ENCODE measurements at places on chromosomes 16 and 17. TPM values are rescaled to one million over a fixed set of nuclear protein-coding genes. Genes with fewer than 3 reads are reported as not detected.

GRCh38 chr16:68851601-68852000, 8.3 kb downstream of the TANGO6 start:
- no peak for DNase-seq

GRCh38 chr17:49209061-49209571, 1.3 kb downstream of the GNGT2 start:
- DNase-seq: no peak

GRCh38 chr16:12639044-12639443, 164.6 kb downstream of the CPPED1 start:
- no peak for DNase-seq

DNA sequence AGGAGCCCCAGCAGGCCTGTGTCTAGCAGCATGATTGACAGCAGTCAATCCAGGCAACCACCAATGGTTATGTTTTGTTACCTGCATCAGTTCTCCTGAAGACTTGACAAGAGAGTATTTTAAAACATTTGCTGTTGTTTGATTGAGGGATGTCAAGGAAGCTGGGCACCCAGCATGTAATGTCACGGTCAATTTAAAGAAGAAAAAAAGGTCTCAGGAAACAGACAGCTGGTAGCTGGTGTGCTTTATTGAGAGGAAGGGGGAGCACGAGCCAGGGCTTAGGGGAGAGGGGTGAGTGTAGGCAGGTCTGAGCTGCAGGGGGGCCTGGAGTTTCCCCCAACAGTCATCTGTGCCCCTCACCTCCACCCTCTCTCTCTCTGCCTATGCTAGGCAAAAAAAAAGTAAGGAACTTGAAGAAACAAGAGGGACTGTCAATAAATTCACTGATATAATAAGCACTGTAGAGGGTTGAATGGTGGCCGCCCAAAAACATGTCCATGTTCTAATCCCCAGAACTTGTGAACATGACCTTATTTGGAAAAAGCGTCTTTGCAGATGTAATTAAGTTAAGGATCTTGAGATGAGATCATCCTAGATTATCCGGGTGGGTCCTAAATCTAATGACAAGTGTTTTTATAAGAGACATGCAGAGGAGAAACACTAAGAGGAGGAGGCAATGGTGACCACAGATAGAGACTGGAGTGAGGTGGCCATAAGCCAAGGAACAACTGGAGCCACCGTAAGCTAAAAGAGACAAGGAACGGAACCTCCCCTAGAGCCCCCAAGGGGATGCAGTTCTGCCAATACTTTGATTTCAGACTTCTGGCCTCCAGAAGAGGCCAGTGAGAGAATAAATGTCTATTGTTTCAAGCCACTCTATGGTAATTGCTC, 14.5 kb downstream of the TSPOAP1 start:
- DNase-seq: peak; percentile 23

DNA sequence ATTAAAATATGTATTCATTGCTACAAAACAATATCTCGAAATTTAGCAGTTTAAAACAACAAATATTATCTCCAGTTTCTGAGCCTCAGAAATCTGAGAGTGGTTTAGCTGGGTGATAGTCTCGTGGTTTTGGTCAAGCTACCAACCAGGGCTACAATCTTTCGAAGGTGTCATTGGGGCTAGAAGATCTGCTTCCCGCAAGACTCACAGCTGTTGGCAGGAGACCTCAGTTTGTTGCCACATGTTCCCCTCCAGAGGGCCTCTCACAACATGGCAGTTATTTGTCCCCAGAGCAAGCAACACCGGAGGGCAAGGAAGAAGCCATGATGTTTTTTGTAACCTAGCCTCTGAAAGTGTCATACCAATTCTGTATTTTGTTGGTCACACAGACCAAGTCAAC, 12.0 kb upstream of the BCAS3 start:
- no peak for DNase-seq

GRCh38 chr17:79742951-79743476, 12.3 kb downstream of the ENPP7 start:
- no peak for DNase-seq

DNA sequence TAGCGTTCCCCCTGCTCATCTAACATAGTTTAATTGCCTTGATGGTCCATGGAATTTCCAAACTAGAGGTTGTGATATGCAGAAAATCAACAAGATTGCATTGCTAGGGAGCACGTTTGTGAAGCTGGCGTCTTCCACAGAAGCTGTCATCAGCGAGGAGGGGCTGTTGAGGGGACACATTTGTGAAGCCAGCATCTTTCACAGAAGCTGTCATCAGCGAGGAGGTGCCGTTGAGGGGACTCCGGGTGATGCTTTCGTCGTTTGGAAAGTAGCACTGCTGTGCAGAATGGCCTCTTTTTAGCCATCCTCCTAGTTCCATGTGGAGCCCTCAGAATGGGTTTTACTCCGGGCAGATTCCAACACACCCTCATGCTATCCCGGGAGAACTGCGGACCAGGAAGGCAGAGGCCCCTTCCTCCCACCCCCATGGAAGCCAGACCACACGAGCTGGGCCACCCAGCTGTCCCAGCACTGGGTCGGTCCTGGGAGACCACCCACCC, 119.6 kb upstream of the CHMP6 start:
- DNase-seq: peak; percentile 30

- DNase-seq: no peak
Measured at GRCh38 chr16:66162821-66163220, 203.7 kb upstream of the CDH5 start.

Gene HEATR9
- not detected for total RNA-seq

Gene HIGD1B
- 1.9 TPM for total RNA-seq

All from posterior vena cava (tissue), 2 donors.